Activated CD4-positive, alpha-beta T cell treated with anti-CD3 and anti-CD28 coated beads for 24 hours (primary cell): ENCODE measurements at places on chromosomes 16 and 17.

- no peak for DNase-seq
Measured at GRCh38 chr16:49637933-49638672, 217.8 kb downstream of the ZNF423 start.

- no peak for DNase-seq
Measured at GRCh38 chr17:42311240-42312034, 23.1 kb downstream of the STAT5A start.

DNA sequence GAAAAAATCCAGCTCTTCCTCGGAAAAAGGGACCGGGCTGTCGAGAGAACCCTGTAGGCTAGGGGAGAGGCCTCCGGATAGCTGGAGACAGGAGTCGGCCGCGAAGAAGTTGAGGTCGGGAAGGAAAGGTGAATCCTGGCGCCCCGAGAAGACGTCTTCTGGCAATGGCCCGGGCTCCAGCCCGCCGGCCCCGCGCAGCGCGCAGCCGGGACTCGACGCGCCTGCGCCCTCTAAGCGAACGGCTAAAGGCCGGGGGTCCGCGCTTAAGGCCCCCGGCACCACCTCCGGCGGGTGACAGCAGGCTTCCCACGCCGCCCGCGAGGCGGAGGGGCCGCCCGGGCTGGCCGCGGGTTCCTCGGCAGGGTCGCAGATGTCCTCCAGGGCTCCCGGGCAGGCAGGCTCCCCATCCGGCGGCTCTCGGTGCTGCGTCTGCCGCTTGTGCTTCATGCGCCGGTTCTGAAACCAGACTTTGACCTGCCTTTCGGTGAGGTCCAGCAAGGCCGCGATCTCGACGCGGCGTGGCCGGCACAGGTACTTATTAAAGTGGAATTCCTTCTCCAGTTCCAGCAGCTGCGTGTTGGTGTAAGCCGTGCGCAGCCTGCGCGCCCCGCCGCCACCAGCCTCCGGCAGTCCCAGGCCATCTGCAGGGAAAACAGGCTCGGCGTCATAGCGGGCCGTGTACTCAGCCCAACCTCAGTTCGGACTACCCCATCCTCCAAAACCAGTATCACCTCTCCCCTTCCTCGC is 1.6 kb downstream of the HOXB2 start:
- DNase-seq: no peak

- DNase-seq: no peak
Measured at GRCh38 chr16:4923853-4924252, 13.1 kb downstream of the PPL start.

DNA sequence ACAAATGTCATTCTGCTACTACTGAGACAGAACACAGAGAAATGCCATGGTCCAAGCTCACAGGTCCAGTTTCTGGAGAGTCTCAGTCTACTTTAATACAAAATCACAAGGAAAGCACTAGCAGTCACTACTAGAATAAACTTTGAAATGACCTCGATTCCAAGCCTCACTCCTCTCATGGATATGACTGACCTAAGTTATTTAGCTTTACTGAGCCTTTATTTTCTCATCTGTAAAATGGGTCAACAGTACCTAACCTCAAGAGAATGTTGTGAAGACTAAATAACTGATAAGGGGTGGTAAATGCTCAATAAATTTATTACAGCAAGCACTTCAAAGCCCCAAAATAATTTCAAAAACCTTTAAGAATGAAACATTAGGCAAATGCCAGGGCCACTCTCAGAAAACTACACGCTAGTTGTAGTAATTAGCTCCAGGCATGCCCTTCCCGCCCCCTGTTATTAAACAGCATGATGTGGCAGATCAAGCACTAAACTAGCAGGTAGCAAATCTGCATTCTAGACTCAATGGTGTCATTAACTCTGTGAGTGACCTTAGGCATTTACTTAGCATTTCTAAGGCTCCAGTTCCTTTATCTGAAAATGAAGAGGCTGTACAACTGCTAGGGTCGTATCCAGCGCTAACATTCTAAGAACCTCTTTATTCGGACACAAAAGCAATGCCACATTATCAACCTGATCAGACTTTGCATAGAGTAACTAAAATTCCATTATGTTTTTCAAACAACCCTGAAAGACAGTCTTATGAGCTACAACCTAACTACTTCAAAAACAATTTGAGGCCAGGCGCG is 8.4 kb downstream of the GSPT1 start:
- no peak for DNase-seq

GRCh38 chr17:18262111-18262510 is 1.6 kb downstream of the MIEF2 start:
- no peak for DNase-seq

GRCh38 chr16:1308036-1308976 is 1.1 kb upstream of the UBE2I start:
- no peak for DNase-seq
